ENCODE measurements at places on chromosomes 16 and 17.

DNA sequence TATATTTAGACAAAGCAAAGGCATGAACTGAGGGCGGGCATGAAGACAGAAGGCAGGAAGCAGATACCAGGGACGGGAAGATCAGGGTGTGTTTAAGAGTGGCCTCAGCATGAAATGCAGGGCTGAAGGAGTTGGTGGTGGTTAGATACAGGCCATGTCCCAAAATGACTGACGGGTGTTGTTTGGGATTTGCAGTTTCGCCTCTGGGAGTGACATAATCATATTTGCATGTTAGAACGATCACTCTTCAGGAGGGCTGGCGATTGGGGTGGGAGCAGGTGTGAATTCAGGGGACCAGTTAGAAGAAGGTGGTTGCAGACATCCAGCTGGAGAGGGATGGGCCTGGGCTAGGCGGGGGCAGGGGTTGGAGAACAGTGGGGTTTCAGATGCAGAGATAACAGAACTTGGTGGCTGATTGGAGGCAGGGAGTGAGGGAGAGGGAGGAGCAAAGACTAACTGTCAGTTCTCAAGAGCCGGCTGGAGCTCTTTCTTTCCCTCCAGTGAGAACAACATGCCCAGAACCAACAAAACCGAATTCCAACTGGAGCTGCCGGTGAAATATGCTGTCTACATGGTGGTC, 27.2 kb upstream of the ITGAX start:
- no peak for DNase-seq

DNA sequence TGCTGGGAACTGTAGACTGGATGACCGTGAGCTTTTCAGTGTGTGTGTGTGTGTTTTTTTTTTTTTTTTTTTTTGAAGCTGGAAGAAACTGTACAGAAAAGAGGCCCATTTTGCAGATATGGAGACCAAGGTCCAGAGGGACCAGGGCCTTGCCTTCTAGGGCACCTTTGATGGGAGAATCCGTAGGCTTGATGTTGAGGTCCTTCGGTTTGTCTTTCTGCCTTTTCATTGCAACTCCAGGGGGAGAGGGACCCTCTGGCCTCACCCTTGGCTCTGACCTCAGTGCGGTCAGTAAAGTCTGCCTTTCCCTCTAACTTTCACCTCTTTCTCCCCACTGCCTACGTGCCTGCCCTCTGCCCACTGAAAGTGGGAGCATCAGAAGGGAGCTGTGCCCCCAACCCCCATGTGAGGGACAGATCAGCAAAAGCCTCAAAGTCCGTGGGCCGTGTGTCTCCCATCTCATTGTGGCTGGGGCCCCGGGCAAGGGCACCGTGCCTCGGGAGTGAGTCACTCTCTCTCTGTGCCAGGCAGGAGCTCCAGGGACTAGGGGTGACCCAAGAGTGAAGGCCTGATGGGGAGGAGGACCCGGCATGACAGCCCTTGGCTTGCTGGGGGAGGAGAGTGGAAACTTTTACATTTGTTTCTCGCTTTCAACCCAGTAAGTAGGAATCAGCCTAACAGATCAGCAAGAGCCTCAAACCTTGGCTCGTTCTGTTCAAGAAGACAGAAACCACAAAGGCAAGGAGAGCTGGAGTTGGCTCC, 123.6 kb downstream of the CMIP start:
- DNase-seq, result no peak

DNA sequence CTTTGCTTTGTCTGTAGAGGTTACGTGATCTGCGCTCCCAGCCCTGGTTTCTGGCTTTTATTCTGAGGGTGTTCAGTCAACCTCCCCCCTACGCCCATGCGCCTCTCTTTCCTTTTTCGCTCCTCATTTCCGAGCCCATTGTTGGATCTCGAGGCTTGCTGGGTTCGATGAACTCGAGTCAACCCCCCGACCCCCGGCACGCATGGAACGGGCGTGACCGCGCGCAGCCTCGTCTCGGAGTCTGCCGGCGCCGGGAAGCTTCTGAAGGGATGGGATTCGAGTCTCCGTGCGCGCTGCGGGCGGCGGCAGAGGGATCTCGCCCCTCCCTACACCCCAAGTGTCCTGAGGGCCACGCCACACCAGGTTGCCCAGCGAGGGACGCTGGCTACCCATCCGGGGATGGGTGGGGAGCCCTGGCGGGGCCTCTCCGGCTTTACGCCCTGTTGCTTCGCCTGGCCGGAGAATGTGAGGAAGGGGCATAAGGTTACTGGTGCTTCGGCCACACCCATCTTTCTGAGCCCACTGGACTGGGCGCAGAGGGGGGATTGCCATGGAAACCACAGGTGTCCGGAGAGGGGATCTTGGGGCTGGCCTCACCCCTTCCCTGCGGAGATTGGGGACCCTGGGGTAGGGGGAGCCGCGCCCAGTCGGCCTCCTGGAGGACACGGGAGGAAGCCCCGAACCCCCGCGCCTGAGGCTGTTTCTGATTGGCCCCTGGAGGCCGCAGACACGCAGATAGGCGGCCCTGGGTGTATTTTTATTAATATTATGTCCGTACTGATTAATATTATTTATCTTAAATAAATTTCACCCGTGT, 1.8 kb downstream of the MAPT start:
- DNase-seq, result no peak

- no peak for DNase-seq
Measured at GRCh38 chr17:28725660-28726225, 290 bp downstream of the TLCD1 start.

DNA sequence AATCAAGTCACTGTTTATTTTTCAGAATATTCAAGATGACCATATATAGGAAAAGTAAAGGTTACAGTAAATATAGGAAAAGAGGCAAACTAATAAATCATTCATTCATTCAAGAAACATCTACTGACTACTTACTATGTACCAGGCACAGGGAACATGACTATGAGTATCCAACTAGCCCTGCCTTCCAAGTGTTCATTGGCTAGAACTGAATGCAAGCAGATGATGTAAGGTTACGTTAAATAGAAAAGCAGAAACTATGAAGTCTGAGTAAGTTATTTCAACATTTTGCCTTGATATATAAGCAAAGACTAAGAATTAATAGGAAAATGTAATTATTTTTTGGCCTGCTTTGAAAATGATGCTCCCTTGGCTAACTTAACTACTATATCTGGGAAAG, 36.7 kb downstream of the SPAG9 start:
- no peak for DNase-seq

DNA sequence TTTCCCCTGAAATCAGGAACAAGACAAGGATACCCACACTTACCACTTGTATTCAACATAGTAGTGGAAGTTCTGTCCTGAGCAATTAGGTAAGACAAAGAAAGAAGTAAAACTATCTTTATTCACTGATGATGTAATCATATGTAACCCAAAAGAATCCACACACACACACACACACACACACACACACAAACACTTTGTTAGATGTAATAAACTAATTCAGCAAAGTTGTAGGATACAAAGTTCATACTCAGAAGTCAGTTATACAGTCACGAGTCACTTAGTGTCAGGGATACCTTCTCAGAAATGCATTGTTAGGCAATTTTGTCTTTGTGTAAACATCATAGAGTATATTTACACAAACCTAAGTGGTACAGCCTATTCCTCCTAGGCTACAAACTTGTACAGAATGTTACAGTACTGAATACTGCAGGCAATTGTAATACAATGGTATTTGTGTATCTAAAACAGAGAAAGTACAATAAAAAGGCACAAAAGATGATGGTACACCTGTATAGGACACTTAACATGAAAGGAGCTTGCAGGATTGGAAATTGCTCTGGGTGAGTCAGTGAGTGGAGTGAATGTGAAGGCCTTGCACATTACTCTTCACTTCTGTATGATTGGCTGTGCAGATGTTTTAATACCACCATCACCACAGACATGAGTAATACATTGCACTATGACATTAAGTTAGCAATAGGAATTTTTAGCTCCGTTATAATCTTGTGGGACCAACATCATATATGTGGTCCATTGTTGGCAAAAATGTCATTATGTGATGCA, 370.1 kb downstream of the ZFHX3 start:
- DNase-seq, result no peak

DNA sequence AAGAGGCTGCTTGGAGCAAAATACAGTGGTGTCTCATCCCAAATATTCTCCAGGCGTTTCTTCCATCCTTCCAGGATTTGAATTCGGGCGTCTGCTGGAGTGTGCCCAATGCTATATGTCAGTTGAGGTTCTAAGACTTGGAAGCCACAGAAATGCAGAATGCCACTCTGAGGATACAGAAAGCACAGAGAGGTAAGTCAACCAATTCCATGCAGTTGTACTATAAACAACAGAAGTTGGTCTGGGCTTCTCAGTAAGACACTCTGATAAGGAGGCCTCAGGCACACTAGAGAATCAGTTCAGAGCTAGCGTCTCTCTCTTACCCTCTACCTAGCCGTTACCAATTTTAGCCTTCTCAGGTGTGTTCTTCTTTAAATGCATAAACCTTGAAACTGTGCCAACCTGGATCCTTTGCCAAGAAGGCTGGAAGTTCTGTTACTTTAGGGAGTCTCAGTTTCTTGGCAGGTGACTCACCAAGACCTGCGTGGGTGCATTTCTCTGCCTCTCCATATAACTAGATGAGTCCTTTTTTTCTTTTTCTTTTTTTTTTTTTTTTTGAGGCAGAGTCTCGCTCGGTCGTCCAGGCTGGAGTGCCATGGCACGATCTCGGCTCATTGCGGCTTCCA, 15.1 kb downstream of the NQO1 start:
- DNase-seq, result no peak

DNA sequence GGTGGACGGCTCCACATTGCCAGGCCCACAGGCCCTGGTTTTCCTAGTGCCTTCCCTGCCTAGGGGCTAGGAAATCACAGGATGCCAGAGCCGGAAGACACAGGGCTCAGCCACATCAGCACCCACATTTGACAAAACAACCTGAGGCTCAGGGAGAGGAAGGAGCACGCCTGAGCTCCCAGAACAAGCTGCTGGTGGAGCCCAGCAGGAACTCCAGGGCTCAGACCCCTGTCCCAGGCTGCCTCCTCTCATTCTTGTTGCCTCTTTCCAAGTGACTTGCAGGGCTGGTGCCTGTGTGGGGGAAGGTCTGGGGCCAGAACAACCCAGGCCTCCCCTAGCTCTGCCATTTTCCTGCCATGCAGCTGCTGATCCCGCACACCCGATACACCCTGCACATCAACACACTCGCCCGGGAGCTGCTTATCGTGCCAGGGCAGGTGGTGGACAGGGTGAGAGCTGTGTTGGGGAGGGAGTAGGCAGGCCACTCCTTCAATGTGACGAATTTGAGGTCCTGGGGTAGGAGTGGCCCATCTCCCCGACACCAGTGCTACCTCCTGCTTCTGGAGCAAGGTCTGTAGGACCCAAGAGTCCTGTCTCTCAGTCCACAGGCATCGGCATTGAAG, 7.6 kb downstream of the ALOX15B start:
- no peak for DNase-seq

DNA sequence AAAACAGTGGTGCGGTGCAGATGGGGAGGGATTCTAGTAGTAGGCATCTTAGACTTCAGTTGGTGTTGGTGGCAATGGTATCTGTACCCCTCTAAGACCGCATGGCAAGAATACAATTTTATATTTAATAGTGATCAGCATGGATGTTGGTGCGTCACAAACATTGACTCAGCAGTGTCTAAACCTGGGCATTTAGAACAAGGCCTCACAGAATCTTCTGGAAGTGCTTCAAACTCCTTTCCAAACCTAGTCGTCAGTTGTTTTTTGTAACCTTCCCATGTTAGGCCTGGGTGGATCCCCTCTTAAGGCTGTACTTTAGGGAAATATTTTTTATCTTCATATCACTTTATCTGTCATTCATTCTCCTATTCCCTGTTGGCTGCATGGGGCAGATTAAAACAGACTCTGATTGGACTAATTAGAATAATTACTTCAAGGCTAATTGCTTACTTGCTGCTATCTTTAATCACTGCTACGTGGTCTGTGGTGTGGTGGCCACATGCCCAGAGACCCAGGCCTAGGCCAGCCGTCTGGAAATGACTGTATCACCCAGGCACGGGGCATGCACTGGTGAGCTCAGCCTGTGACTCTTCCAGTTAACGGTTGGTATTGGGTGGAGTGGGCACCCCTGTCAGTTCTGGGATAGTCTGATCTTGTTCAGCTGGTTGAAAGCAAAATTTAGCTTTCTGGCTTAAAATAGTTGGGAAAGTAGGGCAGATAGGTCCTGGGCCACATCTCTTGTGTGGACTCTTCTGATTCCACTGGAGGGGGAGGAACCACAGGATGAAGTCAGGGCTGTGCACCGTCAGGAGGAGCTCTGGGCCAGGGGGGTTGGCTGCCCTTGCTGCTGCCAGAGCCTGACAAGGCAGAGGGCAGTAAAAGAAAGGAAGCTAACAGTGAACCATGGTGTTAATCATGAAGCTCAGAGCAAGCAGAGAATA, 4.5 kb downstream of the ALKBH5 start:
- no peak for DNase-seq

Measured in HuH-7 (cell line).